ENCODE measurements at places on chromosomes 2 and 18.
A peak's percentile ranks its signal among the peaks of the same experiment; 100 is the strongest.

- peak; percentile 63 for DNase-seq
These were observed 15.9 kb upstream of the C1QL2 start for GRCh38 chr2:119174216-119174992.

DNA sequence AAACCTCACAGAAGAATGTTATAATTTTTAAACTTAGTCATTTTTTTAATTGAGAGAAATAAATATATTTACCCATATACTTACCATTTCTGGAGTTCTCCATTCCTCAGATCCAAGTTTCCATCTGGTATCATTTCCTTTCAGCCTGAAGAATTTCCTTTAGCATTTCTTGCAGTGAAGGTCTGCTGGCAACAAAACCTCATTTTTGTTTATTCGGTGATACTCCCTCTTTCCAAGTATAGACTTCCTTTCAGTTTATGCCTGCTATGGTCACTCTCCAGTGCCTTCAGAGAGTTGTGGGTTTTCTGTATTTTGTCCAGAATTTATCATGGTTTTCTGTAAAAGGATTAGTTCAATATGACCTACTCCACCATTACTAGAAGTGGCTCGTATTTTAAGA is 17.0 kb downstream of the WDPCP start:
- DNase-seq = no peak

- DNase-seq = peak; percentile 3
These were observed 260.6 kb upstream of the NT5C1B start for GRCh38 chr2:18849841-18850578.

GRCh38 chr2:127525691-127526131 is 578 bp downstream of the IWS1 start:
- no peak for DNase-seq

- DNase-seq = no peak
These were observed 151.2 kb upstream of the CCDC68 start for GRCh38 chr18:55110436-55110835.

- DNase-seq = peak; percentile 30
These were observed 57.6 kb downstream of the DOCK10 start for GRCh38 chr2:224984637-224985036.

DNA sequence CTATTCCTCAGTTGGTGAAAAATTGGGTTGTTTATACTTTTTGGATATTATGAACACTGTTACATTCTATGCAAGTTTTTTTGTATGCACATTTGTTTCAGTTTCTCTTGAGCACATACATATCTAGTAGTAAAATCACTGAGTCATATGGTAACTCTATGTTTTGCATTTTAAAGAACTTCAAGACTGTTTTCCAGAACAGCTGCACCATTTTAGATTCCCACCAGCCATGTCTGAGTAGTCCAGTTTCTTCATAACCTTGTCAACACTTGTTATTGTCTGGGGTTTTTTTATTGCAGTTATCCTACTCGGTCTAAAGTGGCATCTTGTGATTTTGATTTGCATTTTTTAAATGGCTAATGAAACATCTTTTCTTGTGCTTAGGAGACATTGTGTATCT is 100.3 kb upstream of the OTOS start:
- no peak for DNase-seq

GRCh38 chr2:44623622-44624351 is 262.0 kb downstream of the CAMKMT start:
- no peak for DNase-seq

DNA sequence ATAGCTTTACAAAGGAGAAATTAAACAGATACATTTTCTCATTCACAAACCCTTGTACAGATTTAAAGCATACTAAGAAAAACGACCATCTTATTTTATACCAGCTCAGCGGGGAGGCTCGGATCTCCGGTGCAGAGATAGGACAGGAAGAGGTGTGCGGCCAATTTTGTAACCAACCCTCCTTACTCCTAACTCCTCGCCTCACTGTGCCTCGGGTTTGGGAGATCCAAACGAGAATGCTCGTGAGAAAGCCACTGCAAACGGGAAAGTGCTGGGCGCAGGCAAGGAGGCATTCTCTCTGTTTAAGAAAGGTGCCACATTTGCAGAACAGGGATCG is 1.2 kb downstream of the KDSR start:
- peak; percentile 35 for DNase-seq

Data from activated CD4-positive, alpha-beta T cell treated with anti-CD3 and anti-CD28 coated beads, Interleukin-2, Interleukin-6, amounts not matched to agents 100 ng/mL and 50 ng/mL, durations not matched to agents 16 hours and 8 hours (primary cell).